CD4-positive, alpha-beta T cell treated with Interleukin-15 for 1 hour (primary cell): ENCODE measurements at places on chromosomes 3 and 15.

- no peak for DNase-seq
Measured at GRCh38 chr3:178474526-178474925, 61.7 kb upstream of the KCNMB2 start.

GRCh38 chr15:68797191-68797590 lies 23.5 kb downstream of the ANP32A start:
- DNase-seq: no peak

DNA sequence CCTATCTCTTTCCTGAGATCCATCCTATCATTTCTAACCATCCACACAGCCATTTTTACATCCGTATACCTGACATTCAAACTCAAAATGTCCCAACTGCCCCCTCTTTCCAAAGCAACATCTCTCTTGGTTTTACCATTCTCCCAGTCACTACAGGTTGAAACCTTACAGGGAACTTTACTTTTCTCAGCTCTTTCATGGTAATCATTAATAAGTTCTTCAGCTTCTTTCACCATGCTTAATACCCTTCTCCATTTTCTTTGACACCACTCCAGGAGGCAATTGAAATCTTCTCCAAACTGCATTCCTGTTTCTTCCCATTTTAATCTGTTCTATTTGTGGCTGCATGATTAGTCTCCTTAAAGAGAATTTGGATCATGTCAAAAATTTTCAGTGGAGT lies 352.5 kb downstream of the GAP43 start:
- DNase-seq: no peak

GRCh38 chr15:74460298-74460697 lies 662 bp downstream of the UBL7 start:
- DNase-seq: no peak

DNA sequence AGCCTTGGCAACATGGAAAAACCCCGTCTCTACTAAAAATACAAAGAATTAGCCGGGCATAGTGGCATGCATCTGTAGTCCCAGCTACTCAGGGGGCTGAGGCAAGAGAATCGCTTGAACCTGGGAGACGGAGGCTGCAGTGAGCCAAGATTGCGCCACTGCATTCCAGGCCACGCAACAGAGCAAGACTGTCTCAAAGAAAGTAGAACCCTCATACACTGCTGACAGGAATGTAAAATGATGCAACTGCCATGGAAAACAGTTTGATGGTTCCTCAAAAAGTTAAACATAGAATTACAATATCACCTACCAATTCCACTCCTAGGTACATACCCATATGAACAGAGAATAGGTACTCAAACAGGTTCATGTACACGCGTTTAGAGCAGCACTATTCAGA lies 158.9 kb downstream of the TBC1D5 start:
- no peak for DNase-seq

GRCh38 chr3:147354623-147355022 lies 51.7 kb downstream of the ZIC4 start:
- DNase-seq: no peak

- DNase-seq: peak; percentile 85
Measured at GRCh38 chr15:52466134-52466701, 62.5 kb downstream of the MYO5A start.

- no peak for DNase-seq
Measured at GRCh38 chr3:190345878-190346277, 23.6 kb upstream of the CLDN1 start.

GRCh38 chr15:100686725-100687473 lies 84.5 kb downstream of the ASB7 start:
- no peak for DNase-seq

DNA sequence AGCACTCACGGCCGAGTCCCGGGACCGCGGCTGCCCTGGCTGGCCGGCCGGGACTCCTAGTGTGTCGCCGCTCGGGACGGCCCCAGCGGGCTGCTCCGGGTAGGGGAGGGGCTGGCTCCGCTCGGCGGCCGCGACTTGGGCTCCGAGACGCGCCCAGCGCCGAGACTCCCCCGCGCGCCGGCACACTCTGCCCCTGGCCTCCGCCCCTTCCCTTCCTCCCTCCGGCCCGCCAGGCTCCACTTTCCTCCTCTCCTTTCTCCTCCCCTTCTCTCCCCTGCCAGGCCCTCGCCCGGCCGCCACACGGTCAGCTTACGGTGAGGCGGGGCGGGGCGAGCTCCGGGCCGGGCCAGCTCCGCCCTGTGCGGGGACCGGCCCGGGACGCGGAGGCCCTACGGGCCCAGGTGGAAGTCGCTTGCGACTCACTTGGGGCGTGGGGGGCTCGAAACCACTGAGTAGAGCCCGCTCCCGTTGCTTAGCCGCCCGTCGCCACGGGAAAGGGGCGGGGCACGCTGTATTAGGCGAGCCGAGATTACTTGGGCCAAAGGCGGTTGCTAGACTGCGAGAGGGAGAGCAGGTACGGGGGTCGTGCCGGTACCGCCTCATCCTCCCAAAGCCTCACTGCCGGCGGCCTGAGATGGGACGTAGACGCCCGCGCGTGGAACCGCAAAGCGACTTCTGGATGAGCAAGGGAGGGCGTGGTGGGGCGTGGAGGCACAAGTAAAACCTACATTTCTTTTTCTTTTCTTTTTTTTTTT lies at the start of gene ITGB5:
TSS of gene ITGB5 (minus strand) at position 189 of the 755 bp plus-strand sequence. CDS start 365 bp downstream, outside the sequence.
- DNase-seq: no peak
